Cardiac septum (tissue), 1 donor: ENCODE measurements at places on chromosomes 13 and 19.

DNA sequence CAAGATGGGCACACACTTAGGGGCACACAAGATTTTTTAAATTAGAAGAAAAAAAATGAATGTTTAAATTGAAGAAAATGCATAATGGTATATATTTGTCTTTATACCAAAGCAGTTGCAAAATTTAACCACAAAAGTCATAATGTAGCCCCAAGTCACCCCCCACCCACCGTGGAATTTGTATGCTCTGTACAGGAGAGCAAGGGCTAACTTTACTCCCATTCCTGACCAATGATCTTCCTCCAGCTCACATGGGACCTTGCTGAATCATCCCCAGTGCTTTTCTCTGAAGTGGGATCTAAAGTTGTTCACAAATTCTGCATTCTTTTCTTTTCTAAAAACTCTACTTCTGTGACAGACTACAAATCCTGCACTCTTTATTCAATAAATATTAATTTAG is 597.0 kb downstream of the UQCRFS1 start:
- no peak for DNase-seq

DNA sequence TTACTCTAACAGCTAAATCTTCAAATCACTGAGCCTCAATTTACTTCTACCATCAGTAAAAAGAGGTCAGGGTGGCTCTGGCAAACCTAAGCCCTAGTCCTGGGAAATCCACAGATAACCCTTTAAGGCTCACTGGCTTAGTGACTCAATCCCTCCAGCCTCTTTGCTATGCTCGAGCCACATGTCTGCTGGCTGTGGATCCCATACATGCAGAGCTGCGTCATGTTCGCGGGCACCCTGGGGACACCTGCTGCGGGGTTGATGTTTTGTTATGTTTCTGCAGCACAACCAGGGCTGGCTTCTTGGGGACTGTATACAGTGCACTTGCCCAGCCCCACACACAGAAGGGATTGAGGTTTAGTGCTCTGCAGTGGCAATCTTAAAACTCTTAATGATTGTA is 41.6 kb upstream of the C13orf42 start:
- DNase-seq, result no peak

GRCh38 chr13:96551546-96551945 is 442.7 kb downstream of the OXGR1 start:
- DNase-seq, result no peak

GRCh38 chr19:47013041-47013517 is 6.6 kb upstream of the NPAS1 start:
- DNase-seq, result peak; percentile 92

GRCh38 chr19:36668646-36669045 is 2.0 kb upstream of the ZNF461 start:
- no peak for DNase-seq

GRCh38 chr19:14015524-14016035 is 9.5 kb upstream of the RFX1 start:
- DNase-seq, result no peak

DNA sequence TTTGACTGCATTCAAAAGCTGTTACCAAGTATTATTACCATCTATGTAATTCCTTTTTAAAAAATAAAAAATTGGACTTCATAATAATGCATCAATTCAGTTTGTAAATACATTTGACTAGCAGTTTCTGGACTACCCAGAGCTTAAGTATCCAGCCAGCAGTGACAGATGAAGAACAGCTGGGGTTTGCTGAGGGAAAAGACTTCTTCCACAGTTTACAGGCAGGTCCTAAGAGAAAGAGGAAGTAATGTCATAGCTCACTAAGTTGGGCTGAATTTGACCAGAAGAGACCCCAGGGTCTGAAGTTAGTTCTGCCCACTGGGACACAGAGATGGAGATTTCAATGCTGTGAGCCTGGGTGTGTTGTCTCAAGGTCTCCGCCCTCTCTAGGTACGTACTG is 96.4 kb downstream of the MBNL2 start:
- DNase-seq, result no peak

GRCh38 chr19:42158926-42159325 is 26.7 kb upstream of the POU2F2 start:
- DNase-seq, result no peak

DNA sequence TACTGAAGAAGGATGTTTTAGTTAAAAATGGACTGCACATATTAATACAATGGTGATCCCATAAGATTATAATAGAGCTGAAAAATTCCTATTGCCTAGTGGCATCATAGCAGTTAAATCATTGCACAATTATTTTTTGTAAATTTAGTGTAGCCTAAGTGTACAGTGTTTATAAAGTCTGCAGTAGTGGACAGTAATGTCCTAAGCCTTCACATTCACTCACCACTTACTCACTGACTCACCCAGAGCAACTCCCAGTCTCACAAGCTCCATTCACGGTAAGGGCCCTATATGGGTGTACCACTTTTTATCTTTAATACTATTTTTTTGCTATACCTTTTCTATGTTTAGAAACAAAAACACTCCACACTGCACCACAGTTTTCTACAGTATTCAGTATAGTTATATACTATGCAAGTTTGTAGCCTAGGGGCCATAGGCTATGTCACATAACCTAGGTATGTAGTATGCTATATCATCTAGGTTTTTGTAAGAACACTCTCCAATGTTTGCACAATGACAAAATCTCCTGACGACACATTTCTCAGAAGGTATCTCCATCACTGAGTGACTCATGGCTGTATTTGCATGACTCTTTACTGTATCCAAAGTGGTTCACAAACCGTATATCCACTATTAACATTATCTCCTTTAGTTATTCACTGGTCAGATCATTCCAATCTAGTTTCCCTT is 536.0 kb downstream of the KLF12 start:
- no peak for DNase-seq

DNA sequence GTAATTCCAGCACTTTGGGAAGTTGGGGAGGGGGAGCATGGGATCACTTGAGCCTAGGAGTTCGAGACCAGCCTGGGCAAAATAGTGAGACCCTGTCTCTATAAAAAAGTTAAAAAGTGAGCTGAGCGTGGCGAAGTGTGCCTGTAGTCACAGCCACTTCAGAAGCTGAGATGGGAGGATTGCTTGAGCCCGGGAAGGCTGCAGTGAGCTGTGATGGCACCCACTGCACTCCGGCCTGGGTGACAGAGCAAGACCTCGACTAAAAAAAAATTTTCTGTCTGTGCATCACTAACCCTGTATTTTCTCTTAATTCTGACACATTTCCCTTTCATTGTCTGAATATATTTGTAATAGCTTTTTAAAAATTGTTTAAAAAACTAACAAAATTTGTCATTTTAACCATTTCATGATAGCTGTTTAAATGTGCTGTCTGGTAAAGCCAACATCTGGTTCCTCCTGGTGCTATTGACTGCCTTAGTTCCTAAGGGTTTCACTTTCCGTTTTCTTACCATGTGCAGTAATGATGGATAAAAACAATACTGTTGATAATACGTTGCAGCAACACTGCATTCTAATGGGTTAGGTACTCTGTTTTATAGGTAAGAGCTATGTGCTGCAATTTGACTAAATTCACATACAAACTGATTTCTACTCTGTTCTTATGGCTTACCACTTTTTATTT is 29.7 kb downstream of the LATS2 start:
- no peak for DNase-seq

DNA sequence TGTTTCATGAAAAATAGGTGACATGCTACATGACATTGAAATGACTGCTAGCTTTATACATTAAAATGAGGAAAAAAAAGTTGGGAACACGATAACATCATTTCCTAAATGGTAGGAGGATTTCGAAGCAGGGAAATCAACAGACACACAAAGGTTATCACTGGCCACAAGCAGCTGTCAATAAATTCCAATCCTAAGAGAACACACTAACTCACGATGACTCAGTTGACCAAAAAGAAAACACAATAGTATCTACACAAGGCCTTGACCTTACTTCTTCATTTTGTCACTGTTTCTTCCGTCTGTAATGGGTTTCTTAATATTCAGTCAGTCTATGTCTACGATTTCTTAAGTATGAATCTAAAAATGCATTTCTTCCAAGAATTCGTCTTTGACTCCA is 36.5 kb downstream of the STARD13 start:
- DNase-seq, result no peak

GRCh38 chr19:58476498-58477015 is 405 bp downstream of the ZNF446 start:
- DNase-seq, result no peak

DNA sequence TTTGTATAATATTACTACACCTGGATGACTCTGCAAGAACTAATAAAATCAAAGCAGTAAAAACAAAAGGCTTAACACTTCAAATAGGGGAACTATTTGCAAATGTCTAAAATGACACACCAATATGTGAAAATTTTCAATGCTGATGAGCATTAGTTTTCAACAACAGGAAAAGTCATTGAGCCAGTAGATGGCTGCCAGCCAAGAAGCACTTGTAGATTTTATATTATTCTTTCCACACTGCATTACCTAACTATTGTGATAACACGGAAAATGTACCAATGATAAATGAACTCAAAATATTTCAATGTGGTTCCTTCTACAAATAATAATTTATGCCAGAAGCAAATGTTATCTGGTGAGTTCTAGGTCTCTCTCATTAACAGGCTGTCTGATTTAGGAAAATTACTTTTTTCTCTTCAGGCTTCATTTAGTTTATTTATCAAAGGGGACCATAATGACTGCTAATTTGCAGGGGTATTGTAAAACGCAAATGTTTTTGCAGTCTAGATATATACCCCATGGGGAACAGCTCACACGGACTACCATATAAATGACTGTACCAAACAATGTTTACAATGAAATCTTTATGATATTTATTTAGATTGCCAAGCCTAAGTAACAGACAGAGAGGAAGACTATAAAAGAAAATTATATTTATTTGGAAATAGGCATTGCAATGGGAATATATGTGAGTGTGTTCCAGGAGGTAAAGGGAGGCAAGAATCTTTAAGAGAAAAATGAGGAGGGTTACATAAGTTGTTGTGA is 407.8 kb downstream of the LIG4 start:
- DNase-seq, result no peak

GRCh38 chr19:12478234-12478941 is 6.2 kb downstream of the ZNF709 start:
- DNase-seq, result no peak

GRCh38 chr13:52053460-52053859 is 29.0 kb downstream of the UTP14C start:
- no peak for DNase-seq

DNA sequence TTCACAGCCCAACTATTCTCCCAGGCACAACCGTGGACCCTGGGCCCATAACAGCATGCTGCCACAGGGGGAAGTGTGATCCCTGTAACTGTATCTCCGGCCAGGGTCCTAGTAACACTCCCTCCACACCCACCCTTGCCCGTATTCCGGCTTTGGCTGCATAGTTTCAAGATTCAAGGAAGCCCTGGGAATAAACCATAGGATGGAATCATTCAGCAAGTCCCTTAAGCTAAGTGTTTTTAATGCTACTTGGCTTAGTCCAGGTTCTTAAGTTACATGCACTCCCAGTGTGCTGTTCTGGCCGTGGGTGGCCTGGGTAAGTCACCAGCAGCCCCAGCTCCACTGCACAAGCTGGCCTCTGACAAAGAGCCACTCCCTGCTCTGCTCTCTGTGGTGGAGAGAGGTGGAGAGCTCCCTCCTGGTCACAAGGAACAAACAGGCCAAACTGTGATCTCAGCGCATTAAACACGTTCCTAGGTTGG is 532.4 kb upstream of the SGCG start:
- no peak for DNase-seq

DNA sequence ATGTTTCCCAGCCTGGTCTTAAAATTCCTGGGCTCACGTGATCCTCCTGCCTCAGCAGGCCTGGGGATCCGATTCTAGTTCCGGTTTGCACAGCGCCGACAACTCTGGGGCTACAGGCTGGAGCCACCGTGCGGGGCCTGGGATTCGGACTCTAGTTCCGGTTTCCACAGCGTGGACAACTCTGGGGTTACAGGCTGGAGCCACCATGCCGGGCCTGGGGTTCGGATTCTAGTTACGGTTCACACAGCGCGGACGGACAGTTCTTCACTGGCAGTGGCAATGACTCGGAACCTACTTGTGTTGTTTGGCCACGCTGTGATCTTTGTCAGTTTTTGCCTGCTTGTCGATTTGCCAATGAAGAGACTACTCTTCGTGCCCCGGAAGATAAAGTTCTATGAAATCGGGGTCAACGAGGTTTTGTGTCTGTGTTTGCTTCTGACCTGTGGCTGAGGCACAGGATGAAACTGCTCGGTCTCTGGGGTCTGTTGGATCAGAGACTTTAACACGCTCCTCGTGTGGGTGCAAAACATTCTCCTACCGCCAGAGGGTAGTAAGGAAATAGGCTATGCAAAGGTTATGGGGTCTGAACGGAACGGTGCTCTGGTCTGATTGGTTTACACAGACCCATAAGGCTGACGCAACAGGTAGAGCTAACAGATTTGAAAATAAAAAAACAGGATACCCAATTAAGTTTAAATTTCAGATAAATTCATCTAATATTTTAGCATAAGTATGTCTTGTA is 12.1 kb upstream of the ZSCAN1 start:
- no peak for DNase-seq

GRCh38 chr13:23609414-23609760 is 39.2 kb downstream of the TNFRSF19 start:
- no peak for DNase-seq

GRCh38 chr19:58305932-58306323 is 751 bp downstream of the ERVK3-1 start:
- peak; percentile 27 for DNase-seq

- DNase-seq, result no peak
Measured at GRCh38 chr13:96795670-96796069, 198.6 kb downstream of the OXGR1 start.

DNA sequence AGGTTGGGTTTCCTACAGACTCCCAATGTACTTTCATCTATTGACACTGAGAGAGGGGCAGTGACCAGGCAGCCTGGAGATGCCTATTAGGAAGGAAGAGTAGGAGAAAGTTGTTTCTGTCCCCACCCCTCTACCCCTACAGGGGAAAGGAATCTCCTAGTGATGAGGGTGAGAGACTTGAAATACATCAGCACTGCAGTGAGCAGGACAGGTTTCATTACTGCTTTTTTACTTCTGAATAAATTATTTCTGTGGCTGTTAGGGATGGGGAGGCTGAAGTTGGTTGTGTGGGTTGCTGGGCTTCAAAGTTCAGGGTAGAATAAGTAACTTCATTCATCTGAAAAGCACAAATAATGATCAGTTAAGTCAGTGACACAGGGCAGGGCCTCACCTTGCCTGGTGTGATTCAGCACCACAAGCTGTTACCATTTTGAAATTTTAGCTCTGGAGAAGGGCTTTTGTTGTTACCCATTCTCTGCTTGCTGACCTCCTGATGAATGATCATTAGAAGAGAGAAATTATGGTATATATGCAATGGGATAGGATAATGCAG is 19.3 kb downstream of the CEACAM1 start:
- DNase-seq, result no peak

DNA sequence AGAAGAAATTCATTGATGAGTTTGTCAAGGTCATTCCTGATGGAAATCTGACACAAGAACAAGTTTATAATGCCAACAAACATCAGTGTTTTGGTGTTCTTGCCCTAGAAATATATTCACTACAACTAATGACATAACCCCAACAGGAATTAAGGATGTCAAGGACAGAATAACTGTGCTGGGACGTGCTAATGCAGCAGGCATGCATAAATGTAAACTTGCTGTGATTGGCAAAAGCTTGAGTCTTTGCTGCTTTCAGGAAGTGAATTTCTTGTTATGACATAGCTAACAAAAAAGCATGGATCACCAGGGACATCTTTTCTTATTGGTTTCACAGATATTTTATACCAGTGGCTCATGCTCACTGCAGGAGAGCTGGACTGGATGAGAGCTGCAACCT is 144.6 kb downstream of the KCTD12 start:
- DNase-seq, result no peak
